Stimulated activated CD4-positive, alpha-beta T cell treated with anti-CD3 and anti-CD28 coated beads, Interleukin-12 subunit alpha, Interleukin-12 subunit beta, amount 100 ng/mL, for 24 hours (primary cell): ENCODE measurements at places on chromosomes 7 and 10.

- no peak for DNase-seq
Measured at GRCh38 chr10:31698181-31698830, 230.3 kb downstream of the ARHGAP12 start.

DNA sequence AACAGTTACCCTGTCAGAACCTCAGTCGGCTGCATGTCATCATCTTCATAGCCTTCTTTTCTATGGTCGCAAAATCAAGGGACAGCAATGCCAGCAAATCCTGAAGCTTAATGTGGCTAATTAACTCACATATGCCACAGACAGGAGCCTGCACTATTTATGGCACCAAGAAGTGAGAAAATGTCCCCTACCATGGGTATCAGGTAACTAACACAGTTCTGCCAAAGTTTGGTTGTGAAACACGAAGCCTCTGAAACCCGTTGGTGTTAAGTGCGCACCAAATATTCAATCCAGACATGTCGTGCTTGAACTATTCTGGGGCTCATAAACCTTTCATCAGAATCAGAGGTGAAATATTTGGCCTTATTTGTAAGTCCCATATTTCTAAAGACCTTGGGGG, 63.3 kb downstream of the EVX1 start:
- DNase-seq = no peak

- DNase-seq = no peak
Measured at GRCh38 chr7:50473531-50473930, 23.4 kb upstream of the FIGNL1 start.

DNA sequence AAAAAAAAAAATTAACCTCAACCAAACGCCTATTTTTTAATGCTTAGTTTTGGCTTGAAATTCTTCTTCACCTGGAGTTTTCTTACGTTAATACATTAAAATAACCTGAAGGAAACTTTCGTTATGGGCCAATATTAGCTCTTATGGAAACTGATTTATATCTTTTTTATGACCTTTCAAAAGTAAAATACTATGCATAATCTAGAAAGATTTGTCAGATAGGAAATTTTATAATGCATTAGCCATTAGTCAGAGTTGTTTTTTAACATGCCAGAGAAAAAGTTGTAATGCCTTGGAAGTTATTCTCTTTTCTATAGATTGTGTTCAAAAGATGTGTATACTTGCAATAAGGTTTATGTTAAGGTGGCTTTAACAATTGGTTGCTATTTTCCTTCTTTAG, 34.3 kb upstream of the ARL4A start:
- DNase-seq = no peak

DNA sequence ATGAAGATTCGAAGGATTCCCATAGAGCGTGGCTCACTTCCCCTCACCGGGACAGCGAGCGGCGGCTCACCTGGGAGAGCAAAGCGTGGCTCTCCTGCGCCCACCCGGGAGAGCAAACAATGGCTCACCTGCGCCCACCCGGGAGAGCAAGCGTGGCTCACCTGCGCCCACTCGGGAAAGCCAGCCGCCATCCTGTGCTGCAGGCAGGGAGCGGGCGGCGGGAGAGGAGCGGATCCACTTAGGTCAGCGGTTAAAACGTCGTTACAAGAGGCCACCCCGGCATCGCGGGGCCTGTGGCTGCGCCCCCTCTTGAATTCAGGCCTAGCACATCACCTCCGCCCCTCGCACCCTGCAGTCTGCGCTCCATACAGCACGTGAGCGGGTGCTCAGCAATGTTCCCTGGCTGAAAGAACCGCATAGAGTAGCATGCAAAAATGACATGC, 461 bp upstream of the FIGNL1 start:
- DNase-seq = peak; percentile 19

DNA sequence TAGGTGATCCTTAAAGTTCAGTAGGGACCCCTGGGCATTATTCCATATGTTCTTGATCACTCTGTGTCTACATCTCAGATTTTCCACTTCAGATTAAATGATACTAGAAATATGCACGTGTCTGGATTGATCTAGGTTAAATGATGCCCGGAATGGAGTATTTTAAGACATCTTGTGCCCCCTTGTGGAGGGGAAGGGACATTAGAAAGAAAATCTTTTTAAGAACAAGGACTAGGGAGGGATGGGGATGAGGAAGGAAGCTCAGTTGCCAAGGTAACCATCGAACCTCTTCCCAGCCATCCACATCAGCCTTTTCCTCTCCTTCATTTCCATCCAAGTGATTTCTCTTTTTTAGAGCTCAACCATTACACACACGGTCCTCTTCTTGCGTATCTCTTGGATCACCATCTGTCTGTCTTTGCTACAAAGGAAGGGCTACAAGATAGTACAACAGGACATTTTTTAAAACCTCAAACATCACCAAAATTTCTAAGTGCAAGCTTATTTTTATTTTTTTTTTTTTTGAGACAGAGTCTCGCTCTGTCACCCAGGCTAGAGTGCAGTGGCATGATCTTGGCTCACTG, 40.5 kb downstream of the PRSS2 start:
- DNase-seq = no peak

DNA sequence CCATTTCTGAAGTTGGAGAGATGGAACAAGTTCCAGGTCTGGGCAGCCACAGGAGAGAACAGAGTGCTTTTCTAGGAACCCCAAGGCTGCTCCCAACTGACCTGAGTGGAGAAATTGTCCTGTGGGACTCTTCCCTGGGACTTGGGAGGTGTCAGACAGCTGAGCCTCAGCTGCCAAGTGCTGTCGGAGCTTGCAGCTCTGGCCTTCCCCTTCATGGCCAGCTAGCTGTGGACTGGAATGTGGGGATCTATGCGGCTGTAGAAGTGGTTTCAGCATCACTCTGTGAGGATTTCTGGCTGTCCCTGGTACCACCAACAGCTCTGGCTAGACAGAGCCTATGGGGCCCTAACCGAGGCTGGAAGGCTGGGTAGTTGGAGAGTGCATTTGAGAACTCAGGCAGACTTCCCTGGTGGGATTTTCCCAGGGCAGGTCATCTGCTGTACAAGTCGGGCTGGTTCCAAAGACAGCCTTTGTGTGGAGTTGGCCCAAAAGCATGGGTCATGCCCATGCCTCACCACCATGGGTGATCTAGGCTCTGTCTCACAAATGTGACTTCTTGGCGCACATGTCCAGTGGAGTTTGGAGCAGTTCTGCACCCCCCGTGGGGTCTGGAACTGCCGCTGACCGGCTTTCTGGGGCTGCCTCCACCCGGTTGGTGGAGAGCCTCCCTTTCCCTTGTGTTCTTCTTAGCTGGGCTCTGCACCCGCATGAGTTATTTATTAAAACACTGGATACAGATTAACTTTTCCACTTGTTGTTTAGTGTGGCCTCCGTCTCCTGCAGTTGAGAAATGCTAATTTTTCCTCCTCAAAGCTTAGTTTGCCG, 10.9 kb downstream of the SUFU start:
- no peak for DNase-seq

- DNase-seq = no peak
Measured at GRCh38 chr7:12771378-12771877, 84.0 kb downstream of the ARL4A start.

GRCh38 chr10:129915526-129916378, 48.3 kb downstream of the EBF3 start:
- DNase-seq = no peak

GRCh38 chr7:71271203-71271602, 139.3 kb downstream of the GALNT17 start:
- no peak for DNase-seq

- no peak for DNase-seq
Measured at GRCh38 chr7:64884085-64884912, 18.8 kb upstream of the ZNF273 start.

DNA sequence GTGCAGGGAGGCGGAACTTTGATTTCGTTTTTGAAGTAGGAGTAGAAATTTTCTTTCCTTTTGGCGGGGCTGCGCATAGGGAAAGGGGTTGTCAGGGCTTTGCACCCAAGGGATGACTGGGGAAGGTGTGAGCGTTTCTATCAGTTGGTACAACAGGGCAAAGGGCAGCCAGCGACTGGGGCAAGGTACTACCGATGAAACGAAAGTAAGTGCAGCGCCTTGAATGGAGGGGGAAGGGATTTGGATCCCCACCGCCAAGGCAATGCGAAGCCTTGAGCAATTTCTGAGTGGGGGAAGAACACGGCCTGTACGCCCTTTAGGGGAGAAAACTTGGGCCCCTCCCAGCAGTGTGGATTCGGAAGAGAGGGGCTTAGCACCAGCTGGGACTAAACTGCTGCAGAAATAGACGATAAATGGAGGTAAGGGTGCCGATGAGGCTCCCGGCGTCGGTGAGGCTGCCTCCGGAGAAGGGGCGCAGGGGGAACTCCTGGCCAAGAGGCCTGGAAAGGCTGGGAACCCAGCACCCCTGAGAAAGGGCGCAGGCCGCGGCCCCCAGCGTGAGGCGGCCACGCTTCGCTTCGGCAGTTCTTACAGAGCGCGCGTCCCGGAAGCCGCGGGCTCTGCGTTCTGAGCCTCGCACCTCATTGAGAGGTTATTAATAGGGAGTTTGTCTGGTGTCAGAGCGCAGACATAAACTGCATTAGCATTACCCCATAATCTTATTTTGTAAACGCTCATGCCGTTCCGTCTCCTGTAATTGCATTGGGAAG, 10.0 kb upstream of the TLX1 start:
- no peak for DNase-seq

- DNase-seq = no peak
Measured at GRCh38 chr7:148712678-148713329, 14.1 kb downstream of the CUL1 start.

DNA sequence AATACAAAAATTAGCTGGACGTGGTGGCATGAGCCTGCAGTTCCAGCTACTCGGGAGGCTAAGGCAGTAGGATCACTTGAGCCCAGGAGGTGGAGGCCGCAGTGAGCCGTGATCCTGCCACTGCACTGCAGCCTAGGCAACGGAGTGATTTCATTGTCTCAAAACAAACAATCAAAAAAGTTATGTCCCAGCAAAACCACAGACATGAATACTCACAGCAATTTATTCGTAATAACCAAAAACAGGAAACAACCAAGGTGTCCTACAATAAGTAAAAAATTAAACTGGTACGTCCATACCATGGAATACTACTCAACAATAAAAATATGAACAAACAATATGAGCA, 11.6 kb upstream of the CYTH3 start:
- no peak for DNase-seq

- no peak for DNase-seq
Measured at GRCh38 chr10:339038-339391, 203.8 kb downstream of the ZMYND11 start.

DNA sequence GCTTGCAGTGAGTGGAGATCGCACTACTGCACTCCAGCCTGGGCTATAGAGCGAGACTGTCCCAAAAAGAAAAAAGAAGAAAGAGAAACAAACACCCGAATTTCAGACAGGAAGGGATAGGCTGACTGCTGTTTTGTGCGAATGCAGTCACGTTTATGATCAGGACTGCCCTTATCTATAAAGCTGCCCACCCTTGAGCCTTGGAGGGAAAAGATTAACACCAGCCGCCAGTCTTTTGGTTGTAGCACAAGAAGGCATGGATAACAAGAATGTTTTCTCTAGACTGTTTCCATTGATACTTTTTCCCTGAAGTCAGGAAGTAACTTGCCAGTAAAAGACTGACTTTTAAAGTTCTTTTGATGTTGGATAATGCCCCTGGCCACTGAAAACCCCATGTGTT, 314.0 kb downstream of the BICC1 start:
- no peak for DNase-seq

- no peak for DNase-seq
Measured at GRCh38 chr7:11155883-11156282, 182.2 kb downstream of the PHF14 start.

DNA sequence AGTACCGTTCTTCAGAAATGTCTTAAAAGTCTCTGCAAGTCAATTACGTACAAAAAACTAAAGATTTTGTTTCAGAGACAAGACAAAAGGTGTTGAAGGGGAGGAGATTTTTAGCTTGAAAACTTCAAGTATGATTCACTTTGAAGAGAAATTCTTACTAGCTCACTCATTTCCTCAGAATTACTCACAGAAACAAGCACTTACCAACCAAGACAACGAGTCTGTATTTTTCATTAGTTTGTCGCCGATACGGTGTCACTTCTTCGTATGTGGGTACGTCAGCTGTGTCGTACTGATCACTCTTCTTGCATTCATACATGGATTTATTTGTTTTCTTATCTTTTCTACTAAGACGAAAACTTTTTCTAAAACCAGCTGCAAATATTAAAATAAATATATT, 90.6 kb upstream of the ODAD2 start:
- no peak for DNase-seq

DNA sequence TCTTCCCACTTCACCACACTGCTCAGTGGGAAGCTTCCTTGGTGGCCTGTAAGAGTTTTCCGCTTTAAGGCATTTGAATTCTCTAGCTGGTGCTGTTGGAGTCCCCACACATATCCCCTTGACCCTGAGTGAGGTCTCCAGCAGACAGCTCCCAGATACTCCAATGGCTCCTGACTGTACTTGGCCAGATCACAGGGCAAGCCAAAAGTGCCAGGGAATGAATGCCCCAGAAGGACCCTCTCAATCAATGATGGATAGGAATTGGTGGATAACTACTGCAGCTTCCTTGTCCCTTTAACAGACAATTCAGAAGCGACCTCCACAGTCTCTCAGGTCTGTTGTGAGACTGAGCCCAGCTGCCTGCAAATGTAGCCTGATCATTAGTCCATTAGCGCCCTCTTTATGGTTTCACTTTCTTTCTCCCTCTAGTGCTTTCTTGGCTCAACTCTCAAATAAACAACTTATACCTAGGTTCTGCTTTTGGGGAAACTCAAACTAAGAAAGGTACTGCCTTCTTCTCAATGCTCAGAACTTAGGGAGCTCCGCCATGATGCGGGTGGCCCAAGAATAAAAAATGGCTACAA, 283.0 kb downstream of the TCF7L2 start:
- DNase-seq = no peak

GRCh38 chr10:121860810-121861209, 67.0 kb downstream of the ATE1 start:
- DNase-seq = no peak

- DNase-seq = no peak
Measured at GRCh38 chr10:34922138-34922537, 107.0 kb upstream of the PARD3 start.

GRCh38 chr7:82335927-82336326, 107.7 kb downstream of the CACNA2D1 start:
- DNase-seq = no peak

- no peak for DNase-seq
Measured at GRCh38 chr7:141679014-141679413, 23.0 kb downstream of the DENND11 start.

DNA sequence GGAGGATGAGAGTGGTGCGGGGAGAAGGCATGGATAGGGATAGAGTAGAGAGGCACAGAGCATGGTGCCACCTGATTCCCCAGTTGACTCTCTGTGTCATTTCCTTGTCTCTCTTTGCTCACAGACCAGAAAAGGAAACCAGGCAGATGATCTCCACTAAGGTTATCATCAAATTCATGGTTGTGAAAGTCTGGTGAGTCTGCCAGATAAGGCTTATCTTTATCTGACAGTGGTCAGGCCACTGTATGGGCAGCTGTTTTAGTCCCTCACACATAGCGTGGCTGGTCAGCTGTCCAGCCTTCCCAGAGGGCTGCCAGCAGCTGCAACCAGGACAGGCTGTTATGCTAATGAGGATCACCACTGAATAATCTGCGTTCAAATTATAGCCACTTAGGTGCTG, 99.0 kb downstream of the ADRA2A start:
- DNase-seq = no peak

GRCh38 chr7:154438571-154439367, 386.6 kb downstream of the DPP6 start:
- DNase-seq = no peak

- no peak for DNase-seq
Measured at GRCh38 chr7:3887096-3887690, 586.1 kb downstream of the SDK1 start.

- DNase-seq = no peak
Measured at GRCh38 chr10:61844116-61844822, 57.2 kb upstream of the ARID5B start.
